ENCODE measurements at places on chromosomes 5 and 9.

GRCh38 chr9:133813749-133814585 is 75.8 kb upstream of the SARDH start:
- no peak for DNase-seq

GRCh38 chr9:120931231-120932085 is 4.9 kb upstream of the TRAF1 start:
- DNase-seq: peak; percentile 62

DNA sequence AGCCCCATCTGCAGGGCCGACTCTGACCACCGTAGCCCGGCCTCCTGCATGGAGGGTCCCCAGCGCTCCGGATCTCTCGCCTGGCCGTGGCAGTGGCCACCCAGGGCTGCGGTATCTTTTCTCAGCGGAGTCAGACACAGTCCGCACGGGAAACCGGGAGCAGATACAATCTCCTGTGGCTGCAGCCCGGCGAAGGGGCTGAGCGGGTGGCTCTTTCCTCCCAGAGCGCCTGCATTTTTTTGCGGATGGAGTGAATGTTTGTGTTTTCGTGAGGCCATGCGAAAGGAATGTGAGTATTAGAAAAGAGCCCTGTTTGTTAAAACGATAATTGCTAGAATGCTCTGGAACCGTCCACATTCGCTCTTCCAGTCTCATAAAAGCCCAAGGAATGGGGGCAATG is 53.4 kb upstream of the PTCH1 start:
- no peak for DNase-seq

- no peak for DNase-seq
Measured at GRCh38 chr5:122435761-122436160, 123.7 kb downstream of the SNCAIP start.

- DNase-seq: no peak
Measured at GRCh38 chr9:31336386-31336785, 1048.1 kb upstream of the ACO1 start.
